ENCODE measurements at places on chromosomes 6 and 20.

GRCh38 chr20:17202673-17203072 is 24.2 kb upstream of the PCSK2 start:
- no peak for DNase-seq

DNA sequence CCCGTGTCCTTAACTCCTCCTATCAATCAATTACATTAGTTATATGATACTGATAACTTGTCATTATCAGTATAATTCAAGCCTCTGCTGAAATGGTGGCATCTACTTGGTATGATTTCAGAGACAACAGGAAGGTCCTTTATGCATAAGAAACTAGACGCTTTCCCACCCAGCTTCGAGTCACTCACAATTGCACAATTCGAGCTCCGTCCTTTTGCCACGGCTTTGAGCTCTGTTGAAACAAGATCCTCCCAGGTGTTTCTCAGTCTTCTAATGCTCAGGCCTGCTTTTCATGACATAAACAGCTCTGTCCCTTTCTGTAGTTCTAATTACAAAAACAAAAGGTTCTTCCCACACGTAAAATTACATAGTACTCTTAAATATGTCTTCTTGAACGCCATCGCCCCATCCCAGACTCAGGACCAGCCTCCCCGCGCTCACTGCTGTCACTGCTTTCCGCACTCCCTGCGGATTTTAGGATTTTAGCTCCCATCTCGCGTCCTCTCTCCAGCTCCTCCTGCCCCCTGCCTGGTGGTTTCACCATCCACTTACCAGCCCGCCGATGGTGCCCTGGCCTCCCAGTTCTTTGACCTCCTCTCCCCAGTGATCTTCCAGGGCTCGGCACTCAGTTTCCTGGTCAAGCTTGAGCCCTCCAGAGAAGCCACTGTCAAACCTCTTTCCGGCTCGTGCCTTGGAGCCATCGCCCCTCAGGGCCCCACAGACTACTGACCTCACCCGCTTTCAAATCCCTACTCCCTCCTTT is 23.2 kb upstream of the PNPLA1 start:
- no peak for DNase-seq

GRCh38 chr6:7819431-7820015 is 91.1 kb downstream of the TXNDC5 start:
- DNase-seq: no peak

- DNase-seq: no peak
These were observed 225.1 kb upstream of the MANEA start for GRCh38 chr6:95352064-95352795.

DNA sequence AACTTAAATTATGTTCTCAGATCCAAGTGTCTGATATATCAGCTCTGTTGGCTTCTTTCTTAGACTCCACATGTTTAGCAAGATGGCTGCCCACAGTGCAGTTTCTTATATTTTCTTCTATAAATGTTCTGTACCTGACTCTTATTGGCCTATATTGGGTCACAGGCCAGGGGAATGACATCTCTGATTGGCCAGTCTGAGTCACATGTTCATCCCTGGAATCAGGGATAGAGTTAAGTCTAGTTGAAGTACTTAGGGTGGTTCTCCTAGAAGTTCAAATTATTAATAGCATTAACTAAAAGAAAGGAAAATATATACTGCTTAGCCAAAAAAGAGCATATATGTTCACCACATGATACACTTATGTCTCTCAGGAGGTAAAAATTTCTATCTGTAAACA is 105.3 kb upstream of the SLC22A16 start:
- DNase-seq: no peak

- no peak for DNase-seq
These were observed 88.4 kb downstream of the ZDHHC14 start for GRCh38 chr6:157469378-157469777.

DNA sequence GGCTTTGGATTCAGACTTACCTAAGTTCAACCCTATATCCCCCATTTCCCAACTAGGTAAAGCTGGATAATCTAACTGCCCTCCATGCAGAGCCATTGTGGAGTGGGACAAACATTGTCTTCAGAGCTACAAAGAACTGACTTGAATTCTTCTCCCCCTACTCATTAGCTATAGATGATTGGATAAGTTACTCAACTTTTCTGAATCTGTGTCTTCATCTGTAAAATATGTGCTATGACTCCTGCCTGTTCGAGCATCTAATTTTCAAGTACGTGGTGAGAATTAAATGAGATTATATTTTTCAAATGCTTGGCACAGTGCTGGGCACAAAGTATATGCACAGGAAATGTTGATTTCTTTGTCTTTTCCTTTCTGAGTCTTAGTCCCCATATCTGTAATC is 240.3 kb upstream of the TCF21 start:
- DNase-seq: no peak

GRCh38 chr6:7467007-7467897 is 74.2 kb upstream of the DSP start:
- no peak for DNase-seq

DNA sequence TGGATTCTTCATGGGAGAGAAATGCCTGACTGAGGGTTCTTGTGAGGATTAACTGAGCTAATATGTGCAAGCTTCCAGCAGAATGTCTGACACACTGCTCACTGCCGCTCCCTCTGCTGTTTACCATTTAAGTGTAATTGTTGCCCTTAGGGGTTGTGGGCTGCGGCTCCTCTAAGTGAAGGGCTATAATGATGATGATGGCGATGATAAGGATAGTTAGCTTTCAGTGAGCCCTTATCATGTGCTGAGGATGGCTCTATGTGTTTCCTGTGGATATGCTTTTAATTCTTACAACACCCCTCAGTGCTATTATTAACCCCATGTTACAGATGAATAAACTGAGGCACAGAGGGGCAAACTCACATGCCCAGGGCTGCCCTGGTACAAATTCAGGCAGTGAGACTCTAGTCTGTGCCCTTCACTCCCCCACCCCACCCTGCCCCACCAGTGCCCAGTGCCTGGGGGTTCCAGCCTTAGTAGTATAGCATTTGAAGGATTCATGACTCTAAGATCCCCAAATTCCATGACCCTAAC is 33.4 kb downstream of the TGM2 start:
- no peak for DNase-seq

DNA sequence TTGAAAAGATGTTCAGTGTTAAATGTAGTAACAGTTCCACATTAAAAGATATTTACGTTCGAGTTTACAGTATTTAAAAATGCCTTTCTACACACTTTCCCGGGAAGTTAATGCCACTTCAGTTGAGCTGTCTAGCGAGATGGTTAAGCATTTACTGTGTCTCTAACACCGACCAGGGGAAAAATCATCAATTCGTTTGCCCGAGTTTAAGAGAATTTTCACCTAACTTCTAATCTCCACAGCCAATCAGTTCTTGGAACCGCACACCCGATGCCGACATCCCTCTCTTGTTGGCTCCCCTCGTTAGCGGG is 58.2 kb downstream of the FAM217A start:
- DNase-seq: no peak

DNA sequence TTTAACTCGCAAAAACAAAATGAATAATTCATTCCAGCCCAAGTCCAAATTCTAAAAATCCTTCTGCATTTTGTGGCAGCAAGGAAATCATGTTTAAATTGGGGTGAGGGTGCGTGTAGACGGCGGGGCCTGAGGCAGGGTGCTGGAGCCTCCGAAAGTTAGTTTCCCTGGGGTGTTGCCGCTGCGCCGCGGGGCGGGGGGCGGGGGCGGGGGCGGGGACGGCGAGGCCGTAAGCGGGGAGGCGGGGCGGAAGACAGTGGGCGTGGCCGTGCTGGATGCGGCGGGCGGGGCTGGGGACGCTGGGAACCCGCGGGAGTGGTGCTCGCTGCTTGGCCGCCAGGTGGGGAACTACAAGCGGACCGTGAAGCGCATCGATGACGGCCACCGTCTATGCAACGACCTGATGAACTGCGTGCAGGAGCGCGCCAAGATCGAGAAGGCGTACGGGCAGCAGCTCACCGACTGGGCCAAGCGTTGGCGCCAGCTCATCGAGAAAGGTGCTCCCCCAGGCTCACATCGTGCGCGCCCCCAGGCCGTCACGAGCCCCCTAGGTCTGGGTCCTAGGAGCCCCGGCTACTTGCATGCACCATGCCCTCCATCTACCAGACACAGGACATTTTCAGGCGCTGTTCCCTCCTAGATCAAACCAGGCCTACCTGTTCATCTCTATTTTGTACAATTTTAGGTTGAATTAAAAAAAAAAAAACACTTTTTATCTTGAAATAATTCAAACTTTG is 29.0 kb downstream of the SPDEF start:
- peak; percentile 95 for DNase-seq

DNA sequence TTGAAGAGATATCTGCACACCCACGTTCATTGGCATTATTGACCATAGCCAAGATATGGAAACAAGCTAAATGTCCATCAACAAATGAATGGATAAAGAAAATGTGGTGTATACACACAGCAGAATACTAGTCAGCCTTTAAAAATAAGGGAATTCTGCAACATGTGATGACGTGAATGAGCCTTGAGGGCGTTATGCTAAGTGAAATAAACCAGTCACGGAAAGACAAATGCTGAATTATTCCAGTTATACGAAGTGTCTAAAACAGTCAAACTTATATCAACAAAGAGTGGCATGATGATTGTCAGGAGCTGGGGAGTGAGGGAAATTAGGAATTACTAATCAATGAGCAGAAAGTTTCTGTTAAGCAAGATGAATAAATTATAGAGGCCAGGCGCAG is 8.4 kb upstream of the DEFB121 start:
- DNase-seq: no peak

DNA sequence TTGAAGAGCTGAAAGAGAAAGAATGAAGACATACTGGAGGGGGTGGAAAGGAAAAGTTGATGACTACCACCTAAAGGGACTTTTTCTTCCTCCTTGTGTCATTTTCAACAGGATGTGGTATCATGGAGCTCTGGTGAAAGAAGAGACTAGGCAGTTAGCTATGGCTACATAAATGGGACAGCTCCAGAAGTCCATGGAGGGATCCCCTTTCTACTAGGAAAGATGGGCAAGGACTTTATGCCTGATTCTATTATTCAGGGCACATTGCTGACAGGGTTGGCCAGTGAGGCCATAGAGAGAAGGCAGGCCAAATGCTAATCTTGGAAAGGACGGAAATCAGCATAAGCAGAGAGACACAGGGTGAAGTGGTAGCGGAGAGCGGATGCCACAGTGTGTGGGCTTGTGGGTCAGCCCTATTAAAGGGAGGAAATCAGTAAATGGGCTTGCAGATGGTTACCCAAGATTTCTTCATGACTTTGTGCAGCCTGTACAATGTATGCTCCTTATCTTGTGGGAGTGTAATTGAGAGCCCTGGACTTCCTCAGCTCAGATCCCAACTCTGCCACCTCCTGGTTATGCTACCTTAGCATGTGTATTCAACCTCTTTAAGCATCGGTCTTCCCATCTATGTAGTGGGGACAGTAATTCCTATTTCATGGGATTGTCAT is 77.4 kb upstream of the TMEM170B start:
- no peak for DNase-seq

DNA sequence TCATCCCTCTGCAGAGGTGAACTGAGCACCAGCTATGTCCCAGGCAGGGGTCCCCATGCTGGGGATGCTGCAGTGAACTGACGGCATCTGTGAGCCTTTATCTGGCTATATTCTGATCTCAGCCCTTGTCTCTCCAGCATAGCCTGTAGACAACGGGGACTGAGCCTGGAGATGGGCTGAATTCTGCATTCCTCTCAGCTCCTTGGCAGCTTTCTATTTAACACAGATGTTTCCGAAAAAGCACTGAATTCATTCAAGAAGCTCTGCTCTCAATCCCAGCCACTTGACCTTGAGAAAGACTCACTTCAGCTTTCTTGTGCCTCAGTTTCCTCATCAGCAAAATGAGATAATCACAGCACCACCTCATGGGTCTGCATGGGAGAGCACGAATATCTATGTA is 204.4 kb upstream of the PMEPA1 start:
- DNase-seq: no peak

DNA sequence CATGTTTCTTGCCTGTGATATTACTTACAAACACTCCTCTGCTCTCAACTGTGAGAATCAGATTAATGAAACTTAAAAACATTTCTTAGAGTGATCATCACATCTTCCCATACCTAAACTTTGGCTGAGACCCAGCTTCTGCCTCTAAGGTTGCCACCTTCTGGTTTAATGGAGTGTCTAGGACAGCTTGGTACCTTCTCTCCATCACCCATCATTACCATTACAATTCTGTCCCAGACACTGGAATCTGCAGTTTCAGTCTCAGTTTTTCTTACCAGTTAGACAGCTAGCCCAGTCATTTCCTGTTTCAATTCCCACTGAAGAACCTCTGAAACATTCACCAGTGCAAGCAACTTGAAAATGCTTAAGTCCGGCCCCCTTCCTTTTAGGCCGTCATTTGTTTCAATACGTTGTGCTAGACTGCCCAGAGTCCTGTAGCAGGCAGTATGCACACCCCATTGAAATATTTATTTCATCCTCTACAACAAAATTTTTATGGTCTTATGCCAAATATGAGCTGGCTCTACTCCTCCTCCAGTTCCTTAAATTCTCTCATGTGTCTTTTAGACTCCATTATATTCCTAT is 107.0 kb upstream of the FOXO3 start:
- no peak for DNase-seq

DNA sequence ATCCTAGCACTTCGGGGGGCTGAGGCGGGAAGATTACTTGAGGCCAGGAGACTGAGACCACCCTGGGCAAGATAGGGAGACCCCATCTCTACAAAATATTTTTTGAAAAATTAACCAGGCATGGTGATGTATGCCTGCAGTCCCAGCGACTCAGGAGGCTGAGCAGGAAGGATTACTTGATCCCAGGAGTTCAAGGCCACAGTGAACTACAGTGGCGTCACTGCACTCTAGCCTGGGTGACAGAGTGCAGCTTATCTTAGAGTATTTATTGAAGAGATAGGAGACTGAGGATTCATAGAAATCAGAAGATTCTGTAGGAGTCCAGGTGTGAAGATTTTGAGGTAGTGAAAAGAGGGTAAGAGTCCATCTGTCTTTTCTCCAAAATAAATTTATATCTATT is 45.0 kb downstream of the SLC17A5 start:
- DNase-seq: no peak

DNA sequence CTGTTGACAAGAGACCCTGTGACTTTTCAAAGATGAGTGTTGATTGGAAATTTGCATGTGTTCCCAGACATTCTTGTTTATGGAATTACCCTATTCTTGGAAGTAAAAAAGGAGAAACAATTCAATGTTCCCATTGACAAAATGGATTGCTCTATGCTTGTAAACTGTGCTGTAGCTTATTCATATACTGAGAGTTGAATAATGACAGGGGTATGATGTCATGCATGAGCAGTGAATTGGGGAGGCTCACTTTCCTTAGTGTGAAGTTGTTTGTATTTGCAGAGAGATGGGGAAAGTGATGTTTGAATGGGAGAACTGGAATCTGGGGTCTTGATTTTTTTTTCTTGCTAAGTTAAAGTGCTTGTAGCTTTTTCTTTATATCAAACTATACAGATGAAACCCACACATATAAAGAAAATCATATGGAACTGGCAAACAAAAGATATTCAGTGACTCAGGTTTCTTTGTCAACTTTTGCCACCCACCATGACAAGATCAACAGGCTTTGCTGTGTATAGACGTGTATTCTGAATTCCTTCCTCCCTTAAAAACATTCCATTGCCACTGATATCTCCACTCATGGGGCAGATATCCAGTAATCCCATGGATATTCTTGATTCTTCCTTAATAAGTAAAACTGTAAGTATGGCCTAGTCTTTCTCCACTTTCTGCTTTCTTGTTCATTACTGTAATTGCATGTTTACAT is 97.8 kb upstream of the JAG1 start:
- no peak for DNase-seq
